ENCODE measurements at places on chromosomes 6 and 20. TPM values are rescaled to one million over a fixed set of nuclear protein-coding genes. Genes with fewer than 3 reads are reported as not detected.

Gene PNPLA1
- 0.33 TPM for total RNA-seq

DNA sequence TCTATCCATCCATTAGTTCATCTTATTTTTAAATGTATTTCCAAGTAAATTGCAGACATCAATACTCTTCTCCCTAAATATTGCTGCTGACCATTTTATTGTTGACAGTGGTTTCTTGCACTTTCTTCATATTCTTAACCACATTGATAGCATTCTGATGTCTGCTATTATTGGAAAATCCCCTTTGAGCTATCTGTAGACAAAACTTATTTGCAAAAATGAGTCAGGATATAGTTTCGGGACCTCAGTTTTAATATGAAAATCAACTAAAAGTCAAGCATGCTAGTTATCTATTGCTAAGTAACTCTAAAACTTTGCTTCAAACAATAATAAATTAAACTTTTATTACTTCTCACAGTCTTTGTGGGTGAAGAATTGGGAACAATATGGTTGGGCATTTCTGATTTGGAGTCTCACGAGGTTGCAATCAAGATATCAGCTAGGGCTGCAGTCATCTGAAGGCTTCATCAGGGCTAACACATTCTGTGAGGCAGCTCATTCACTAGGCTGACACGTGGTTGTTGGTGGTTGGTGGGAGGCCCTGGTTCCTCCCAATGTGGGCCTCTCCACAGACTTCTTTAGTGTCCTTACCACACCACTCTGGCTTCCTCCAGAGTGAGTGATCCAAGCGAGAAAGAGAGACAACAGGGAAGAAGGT is 32.7 kb downstream of the CD109 start:
- DNase-seq, result no peak
- H3K27me3 ChIP-seq, result no peaks in the 10 kb centered on the region
- peaks cover 8% of the 10 kb centered on the region for H3K36me3 ChIP-seq
- no peaks in the 10 kb centered on the region for H3K4me1 ChIP-seq

- H3K4me3 ChIP-seq, result peak within 1 kb of the TSS; percentile 67
- peaks cover 68% of the 10 kb centered on the region for H3K4me1 ChIP-seq
- no peak for DNase-seq
- H3K27ac ChIP-seq, result peak within 1 kb of the TSS; percentile 83
- no peaks in the 10 kb centered on the region for H3K27me3 ChIP-seq
Observed at GRCh38 chr6:127459231-127459641, at the start of gene KIAA0408. TSS of gene KIAA0408 (minus strand) at chr6:127459389. CDS start at chr6:127453981, 5,408 bp downstream.

Gene TPBG
- 181 TPM for total RNA-seq

All from esophagus muscularis mucosa (tissue), 4 donors.